ENCODE measurements at places on chromosomes 13 and 19. TPM values are rescaled to one million over a fixed set of nuclear protein-coding genes. Genes with fewer than 3 reads are reported as not detected.

The C1QTNF9B gene
- not detected for total RNA-seq

The CD79A gene
- total RNA-seq, result not detected

The RCBTB2 gene
- total RNA-seq, result 15.3 TPM

The NOP53 gene
- 115 TPM for total RNA-seq

GRCh38 chr13:42474954-42475353, 99.0 kb upstream of the TNFSF11 start:
- peak; percentile 91 for DNase-seq

The FFAR3 gene
- total RNA-seq, result under 0.01 TPM

DNA sequence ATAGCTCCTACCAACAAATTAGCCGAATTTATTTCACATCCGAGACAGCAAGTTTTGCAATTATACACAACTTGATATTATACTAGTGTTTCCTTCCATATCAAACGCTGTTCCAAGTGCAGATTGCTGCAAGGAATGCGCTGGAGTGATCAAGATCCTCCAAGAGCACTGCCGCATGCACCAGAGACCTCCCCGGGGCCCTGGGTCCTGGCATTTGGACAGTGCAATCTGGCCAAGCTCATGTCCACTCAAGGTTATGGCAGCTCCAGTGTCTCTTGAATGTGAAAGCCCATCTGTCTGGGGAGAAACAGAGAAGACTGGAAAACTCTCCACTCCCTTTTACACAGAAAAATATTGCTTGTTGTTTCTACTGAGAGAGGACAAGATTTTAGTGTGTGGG, 111.9 kb downstream of the HSPH1 start:
- no peak for DNase-seq

DNA sequence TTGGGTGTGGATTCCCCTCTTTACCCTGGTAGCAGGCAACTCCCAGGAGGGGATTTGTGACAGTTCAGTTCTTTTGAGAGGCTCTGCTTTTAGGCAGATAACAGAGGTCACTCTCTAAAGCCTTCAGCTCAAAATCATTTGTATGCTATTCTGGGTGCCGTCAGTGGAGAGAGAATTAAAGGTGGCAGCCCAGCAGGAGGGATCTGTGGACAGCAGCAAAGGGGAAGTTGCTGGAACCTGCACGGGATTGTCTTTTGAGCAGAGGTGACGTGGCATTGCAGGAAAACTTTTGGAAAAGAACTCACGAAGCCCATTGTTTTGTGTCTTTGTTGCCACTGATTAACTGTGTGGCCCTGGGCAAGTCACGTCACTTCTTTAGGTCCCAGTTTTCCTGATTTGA, 62.4 kb upstream of the C1QTNF9 start:
- no peak for DNase-seq

- no peak for DNase-seq
These were observed 489.6 kb upstream of the MIR17HG start for GRCh38 chr13:90857921-90858320.

The PRR20B gene
- not detected for total RNA-seq

The ZNF536 gene
- total RNA-seq, result not detected

DNA sequence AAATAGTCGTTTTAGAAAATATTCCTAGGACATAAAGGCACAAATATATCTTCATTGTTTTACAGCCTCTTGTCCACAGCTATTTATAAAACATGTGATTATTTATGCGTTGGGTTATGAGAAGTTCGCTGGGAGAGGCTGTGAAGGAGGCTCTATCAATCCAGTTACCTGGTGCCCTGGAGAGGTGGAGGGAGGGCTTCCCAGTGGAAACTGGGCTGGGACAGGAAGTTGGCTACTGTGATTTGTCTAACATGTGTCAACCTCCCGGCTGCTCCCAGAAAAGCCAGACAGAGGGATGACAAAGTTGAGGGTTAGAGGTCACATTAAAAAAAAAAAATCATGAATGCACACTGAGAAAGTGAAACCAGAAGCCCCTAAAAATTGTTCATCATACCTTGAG, 346.5 kb downstream of the ZNF536 start:
- peak; percentile 35 for DNase-seq

DNA sequence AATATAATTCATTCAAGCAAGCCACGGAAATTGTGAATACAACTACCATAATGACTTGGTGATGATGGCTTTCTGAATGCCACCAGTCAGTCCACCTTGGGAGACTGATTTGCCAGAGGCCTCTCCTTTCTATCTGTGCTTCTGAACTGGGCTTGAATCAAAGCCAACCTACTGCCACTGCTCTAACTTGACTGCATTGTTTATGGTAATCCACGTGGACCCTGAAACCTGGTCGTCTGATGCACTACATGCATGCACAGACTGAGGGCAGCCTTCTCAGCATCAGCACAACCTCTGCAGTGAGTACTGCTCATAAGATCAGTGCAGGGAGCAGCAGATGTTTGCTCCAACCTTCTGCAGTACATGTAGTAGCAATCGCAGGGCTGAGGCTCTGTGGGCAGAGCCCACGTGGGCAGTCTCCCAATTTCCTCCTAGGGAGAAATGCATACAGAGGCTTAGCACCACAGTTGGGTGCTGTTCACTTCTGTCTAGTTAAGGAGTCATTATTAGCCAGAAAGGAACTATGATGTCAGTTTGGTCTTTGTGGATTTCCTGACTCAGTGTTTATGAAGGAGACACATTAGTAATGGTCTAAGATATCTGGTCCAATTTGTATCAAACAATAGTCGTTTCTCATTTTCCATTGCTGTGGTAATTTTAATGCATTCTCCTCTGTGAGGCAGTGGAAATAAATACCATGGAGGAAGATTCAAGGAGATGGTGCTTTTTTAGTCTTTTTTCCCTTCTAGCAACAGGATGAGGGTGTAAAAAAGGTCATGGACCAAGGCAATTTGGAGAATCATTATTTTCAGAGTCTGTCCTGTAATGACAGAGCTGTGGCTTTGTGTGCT, 82.5 kb downstream of the AKAP11 start:
- peak; percentile 88 for DNase-seq

DNA sequence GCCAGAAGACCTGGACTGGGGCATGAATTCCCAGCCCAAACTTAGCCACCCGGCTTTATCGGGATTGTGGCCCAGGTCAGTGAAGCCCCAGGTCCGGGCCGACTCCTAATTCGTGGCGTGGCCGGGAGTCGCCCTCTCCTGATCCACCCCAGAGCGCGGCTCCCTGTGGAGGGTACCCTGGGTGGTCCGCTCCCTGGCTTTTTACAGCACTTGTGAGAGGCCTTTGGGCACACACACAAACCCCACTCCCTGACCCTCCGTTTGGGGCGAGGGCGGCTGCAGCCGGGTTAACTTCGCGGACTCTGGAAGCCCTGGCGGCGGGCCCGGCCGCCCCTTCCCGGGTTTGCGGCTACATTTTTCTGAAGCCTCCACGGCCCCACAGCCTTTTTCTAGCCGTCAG, 56.4 kb downstream of the ZNF568 start:
- no peak for DNase-seq

The TRPM4 gene
- 9.5 TPM for total RNA-seq

The CXCL17 gene
- not detected for total RNA-seq

DNA sequence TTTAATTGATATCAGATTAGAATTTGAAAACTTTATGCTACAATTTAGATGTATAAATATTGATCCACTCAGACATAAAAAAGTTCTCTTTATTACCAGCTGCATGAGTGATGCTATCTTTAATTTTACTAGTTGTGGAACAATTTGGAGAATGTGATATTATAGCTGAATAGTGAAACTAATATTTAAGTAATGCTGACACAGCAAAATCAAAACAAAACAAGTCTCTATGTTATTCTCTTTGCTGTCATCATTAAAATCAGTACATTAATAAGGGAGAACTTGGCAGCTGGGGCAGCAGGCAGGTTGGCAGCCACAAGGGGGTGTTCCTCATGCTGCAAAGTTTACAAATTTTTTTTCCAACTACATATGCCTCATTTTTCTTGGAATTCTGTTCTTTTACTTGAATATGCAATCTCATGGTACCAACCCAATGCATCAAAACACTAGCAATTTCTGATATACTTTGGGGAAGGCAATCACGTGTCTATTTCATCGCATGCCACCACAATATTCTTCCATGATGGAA, 585.3 kb downstream of the FGF9 start:
- no peak for DNase-seq

The SIAH3 gene
- not detected for total RNA-seq

GRCh38 chr19:33047422-33047821, 17.3 kb downstream of the RHPN2 start:
- no peak for DNase-seq

The C19orf73 gene
- 0.40 TPM for total RNA-seq

- DNase-seq, result peak; percentile 42
These were observed 40.6 kb downstream of the COL4A2 start for GRCh38 chr13:110347535-110348308.

GRCh38 chr19:3813473-3814392, 27.6 kb upstream of the MATK start:
- no peak for DNase-seq

The GIPR gene
- under 0.01 TPM for total RNA-seq

The STARD13 gene
- total RNA-seq, result 23.6 TPM

DNA sequence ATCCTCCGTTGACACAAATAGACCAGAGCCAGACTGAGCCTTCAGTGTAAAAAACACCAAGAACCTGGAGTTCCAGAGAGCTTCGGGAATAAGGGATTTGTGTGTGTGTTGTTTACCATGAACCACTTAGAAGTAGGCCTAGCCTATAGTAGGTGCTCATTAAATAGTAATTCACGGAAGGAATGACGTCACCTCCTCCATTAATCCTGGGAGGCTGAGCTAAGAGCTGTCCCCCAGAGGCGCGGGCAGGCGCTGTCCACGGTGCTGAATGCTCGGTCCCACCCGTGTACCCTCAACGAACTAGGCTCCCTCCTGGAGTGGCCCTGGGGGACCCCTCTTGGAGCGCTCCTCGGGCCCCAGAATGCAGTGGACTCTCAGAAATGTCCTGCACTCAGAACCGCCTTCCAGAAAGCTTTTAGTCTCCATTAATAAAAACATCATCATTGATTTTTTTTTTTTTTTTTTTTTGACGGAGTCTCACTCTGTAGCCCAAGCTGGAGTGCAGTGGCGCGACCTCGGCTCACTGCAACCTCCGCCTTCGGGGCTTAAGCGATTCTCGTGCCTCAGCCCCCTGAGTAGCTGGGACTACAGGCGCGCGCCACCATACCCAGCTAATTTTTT, 6.5 kb downstream of the UNC13A start:
- DNase-seq, result peak; percentile 70

The SPACA4 gene
- not detected for total RNA-seq

Measured in lung microvascular endothelial cell (primary cell).